ENCODE measurements at places on chromosomes 6 and 20. TPM values are rescaled to one million over a fixed set of nuclear protein-coding genes. Genes with fewer than 3 reads are reported as not detected.
A peak's percentile ranks its signal among the peaks of the same experiment; 100 is the strongest.

PI16 gene
- 3.8 TPM for total RNA-seq

NTSR1 gene
- 1.1 TPM for total RNA-seq

GRCh38 chr6:142235272-142235671, 66.5 kb upstream of the ADGRG6 start:
- H3K4me1 ChIP-seq = no peaks in the 10 kb centered on the region
- H3K27me3 ChIP-seq = no peaks in the 10 kb centered on the region
- no peak overlapping the region for H3K27ac ChIP-seq
- no peak overlapping the region for H3K4me3 ChIP-seq
- H3K36me3 ChIP-seq = no peaks in the 10 kb centered on the region
- DNase-seq = no peak

REM1 gene
- total RNA-seq = 7.1 TPM

DNA sequence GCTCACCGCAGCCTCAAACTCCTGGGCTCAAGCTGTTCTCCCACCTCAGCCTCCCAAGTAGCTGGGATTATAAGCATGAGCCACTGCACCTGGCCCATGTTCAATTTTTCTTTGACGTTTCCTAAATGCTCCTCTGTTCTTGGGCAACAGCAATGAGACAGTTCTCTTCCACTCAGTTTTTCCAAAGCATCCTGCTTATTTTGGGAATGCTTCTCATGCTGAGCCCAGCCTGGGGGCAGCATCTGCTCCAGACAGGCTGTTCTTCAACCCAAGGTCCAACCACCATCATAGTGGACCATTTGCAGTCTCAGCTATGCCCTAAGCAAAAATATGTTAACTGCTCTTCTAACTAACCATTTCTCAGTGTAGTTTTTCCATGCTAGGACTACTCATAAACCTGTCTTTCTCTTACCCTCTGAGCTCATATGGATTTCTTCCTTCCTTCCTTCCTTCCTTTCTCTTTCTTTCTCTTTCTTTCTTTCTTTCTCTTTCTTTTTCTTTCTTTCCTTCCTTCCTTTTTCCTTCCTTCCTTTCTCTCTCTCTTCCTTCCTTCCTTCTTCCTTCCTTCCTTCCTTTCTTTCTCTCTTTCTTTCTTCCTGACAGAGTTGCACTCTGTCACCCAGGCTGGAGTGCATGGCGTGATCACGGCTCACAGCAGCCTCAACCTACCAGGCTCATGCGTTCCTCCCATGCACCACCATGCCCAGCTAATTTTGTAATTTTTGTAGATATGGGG, 48.4 kb downstream of the GCNT2 start:
- no peak overlapping the region for H3K27ac ChIP-seq
- no peak overlapping the region for H3K4me3 ChIP-seq
- no peaks in the 10 kb centered on the region for H3K36me3 ChIP-seq
- no peaks in the 10 kb centered on the region for H3K27me3 ChIP-seq

DNA sequence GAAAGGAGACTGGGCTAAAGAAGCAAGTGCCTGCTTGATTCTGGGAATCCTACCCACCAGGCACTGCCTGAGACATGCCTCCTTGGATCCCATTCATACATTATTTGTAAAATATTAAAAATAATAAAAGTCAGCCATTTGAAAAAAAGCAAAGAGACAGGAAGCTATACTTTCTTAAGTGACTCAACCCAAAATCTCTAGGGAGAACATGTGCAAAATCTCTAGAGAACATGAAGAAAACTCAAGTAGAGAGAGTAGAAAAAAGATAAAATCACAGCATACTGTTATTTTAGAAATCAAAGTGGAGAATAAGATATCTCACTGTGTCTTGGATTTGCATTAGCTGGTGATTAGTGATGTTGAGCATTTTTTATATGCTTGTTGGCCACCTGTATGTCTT, 197.2 kb upstream of the GGTLC1 start:
- H3K36me3 ChIP-seq = no peaks in the 10 kb centered on the region
- H3K27ac ChIP-seq = no peak overlapping the region
- DNase-seq = no peak
- no peak overlapping the region for H3K4me3 ChIP-seq
- no peaks in the 10 kb centered on the region for H3K4me1 ChIP-seq

DNA sequence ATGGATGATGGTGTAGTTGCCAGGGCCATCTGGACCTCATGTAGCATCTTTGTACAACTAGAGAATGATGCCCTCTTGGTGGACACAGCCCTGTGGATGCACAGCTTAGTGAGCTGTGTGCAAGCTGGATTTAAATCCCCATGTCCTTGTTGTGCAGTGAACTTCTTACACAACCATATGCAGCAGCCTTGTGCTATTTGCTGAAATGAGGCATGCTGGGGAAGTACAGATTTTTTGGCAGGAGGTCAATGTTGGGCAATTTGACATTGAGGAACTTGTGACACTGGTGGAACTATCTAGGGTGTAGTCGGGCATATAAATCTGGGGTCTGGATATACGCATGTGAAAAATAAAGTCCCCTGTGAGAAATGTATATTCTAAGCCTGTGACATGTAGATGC, 5.8 kb upstream of the CDC5L start:
- no peak overlapping the region for H3K27ac ChIP-seq
- no peak overlapping the region for H3K4me3 ChIP-seq
- H3K4me1 ChIP-seq = no peaks in the 10 kb centered on the region
- peak; percentile 39 for DNase-seq
- H3K27me3 ChIP-seq = no peaks in the 10 kb centered on the region

- no peak overlapping the region for H3K4me3 ChIP-seq
- H3K27me3 ChIP-seq = no peaks in the 10 kb centered on the region
- DNase-seq = no peak
- H3K36me3 ChIP-seq = no peaks in the 10 kb centered on the region
Measured at GRCh38 chr6:25219216-25219916, 59.8 kb upstream of the CARMIL1 start.

PLCB1 gene
- total RNA-seq = 43.8 TPM

TMC2 gene
- total RNA-seq = not detected

- H3K27ac ChIP-seq = no peak overlapping the region
- H3K4me1 ChIP-seq = peaks cover 2% of the 10 kb centered on the region
- H3K4me3 ChIP-seq = no peak overlapping the region
- no peak for DNase-seq
Measured at GRCh38 chr6:28871335-28872156, 52.2 kb downstream of the TRIM27 start.

DNA sequence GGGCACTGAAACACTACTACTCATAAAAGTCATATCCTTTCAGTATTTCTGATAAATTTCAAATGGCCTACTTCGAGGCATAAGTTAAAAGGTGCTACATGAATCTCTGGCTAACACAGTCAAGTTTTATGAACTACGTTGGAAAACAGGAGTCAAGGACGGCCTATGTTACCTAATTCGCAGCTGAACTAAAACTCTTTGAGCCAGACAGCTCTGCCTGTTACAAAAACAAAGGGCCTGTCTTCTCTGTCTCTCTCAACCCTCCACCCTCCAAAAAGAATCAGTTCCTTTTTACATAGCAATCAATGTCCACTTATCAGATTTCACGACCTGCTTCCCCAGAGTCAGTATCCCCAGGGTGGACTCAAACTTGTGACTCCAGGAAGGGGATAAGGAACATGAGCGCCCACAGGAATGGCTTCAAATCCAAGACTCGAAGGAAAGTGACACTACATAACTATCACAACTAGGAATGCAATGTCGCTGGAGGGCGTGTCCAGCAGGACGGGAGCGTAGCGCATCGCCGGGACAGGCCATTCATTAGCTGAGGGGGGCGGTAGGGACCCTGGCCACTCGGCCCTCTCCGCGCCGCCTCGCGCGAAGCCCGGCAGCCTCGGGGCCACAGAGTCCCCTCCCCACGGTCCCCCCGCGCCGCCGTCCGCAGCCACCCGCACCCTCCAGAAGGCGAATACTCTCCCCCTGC, 591 bp downstream of the IBTK start:
- H3K27me3 ChIP-seq = no peaks in the 10 kb centered on the region
- peak; percentile 81 for DNase-seq
- peak overlapping the region; percentile 86 for H3K4me3 ChIP-seq
- H3K4me1 ChIP-seq = peaks cover 4% of the 10 kb centered on the region

DNA sequence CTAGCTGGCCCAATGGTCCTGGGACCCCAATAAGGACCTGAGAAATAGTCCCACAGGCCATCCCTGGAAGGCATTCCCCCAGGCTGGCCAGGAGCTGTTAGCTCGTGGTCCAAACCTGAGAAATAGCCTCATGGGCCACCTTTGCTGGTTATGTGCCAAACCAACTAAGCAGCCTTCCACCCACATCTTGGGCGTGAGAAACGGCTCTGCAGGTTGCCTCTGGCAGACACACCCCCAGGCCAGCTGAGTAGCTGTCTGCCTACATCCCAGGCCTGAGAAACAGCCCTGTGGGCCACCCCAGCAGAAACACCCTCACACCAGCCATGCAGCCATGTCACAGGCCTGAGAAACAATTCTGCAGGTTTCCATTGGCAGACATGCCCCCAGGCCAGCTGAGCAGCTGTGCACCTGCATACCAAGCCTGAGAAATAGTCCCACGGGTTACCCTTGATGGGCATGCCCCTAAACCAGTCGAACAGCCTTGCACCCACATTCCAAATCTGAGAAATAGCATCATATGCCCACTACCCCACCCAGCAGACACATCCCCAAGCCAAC, 567.8 kb upstream of the ID4 start:
- no peaks in the 10 kb centered on the region for H3K36me3 ChIP-seq
- no peak overlapping the region for H3K27ac ChIP-seq
- no peak for DNase-seq
- H3K27me3 ChIP-seq = no peaks in the 10 kb centered on the region

- H3K27me3 ChIP-seq = no peaks in the 10 kb centered on the region
- peaks cover 13% of the 10 kb centered on the region for H3K36me3 ChIP-seq
- no peak for DNase-seq
- no peak overlapping the region for H3K4me3 ChIP-seq
- no peaks in the 10 kb centered on the region for H3K4me1 ChIP-seq
Measured at GRCh38 chr20:36924167-36925045, 27.1 kb downstream of the SAMHD1 start.

DNA sequence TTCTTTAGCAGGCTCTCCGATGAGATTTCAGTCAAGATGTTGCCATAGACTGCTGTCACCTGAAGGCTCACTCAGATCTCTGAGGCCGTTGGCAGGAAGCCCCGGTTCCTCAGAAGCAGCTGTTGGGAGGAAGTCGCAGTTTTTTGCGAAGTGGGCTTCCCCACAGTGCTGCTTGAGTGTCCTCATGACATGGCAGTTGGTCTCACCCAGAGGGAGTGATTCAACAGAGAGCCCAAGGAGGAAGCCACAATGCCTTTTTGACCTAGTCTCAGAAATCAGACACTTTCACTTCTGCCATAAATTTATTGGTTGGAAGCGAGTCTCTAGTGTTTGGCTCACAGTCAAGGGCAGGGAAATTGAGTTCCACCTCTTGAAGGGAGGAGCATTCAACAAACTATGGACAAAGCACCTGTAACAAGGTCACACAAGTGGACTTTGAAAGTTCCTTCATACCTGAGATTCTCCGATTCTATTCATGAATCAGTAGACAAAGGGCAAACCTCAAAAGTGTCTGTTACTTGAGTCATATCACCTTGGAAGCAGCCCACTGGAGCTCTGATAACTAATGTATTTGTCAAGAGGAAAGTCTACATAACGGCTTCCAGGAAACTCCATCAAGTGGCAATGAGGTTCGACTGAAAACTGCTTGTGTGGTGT, 208.3 kb downstream of the TASP1 start:
- H3K36me3 ChIP-seq = peaks cover 14% of the 10 kb centered on the region
- no peak for DNase-seq
- peaks cover 13% of the 10 kb centered on the region for H3K4me1 ChIP-seq
- no peaks in the 10 kb centered on the region for H3K27me3 ChIP-seq
- H3K27ac ChIP-seq = no peak overlapping the region

GRCh38 chr6:149755300-149756260, 6.0 kb downstream of the PCMT1 start:
- H3K36me3 ChIP-seq = no peaks in the 10 kb centered on the region
- DNase-seq = no peak
- H3K4me3 ChIP-seq = no peak overlapping the region

DNA sequence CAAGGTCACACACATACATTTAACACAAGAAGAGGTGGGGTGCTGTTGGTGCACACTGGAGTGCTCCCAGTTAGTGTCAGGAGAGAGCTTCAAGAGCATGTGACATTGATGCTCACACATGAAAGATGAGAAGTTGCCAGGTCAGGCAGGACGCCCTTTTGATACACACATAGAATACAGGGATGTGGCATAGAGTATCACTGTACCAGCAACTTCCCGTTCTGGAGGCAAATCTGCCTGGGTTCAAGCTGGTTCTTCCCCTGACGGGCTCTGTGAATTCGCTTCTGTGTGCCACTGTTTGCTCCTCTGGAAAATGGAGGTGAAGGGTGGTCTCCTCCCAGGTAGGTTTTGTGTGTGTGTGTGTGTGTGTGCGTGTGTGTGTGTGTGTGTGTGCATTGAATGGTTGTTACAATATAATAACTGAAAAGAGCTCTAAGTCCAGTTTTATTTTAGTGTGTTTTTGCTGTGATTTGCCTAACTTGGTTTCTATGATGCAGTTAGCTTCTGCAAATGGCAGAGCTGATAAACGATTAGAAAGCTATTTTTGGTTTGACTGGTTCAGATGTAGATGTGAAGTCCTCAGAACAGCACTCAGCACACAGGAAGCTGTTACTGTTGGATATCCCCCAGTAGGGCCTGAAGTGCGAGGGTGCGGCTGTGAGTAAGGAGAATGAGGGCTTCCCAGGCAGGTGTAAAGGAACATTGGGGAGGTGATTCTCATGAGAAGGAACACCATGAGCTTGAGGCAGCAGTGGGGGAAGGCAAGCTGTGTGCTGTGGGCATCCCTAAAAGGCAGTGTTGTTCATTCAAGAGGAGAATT, 53.4 kb downstream of the HIVEP1 start:
- H3K27ac ChIP-seq = no peak overlapping the region
- H3K36me3 ChIP-seq = no peaks in the 10 kb centered on the region
- H3K27me3 ChIP-seq = no peaks in the 10 kb centered on the region
- H3K4me3 ChIP-seq = no peak overlapping the region
- no peak for DNase-seq

DNA sequence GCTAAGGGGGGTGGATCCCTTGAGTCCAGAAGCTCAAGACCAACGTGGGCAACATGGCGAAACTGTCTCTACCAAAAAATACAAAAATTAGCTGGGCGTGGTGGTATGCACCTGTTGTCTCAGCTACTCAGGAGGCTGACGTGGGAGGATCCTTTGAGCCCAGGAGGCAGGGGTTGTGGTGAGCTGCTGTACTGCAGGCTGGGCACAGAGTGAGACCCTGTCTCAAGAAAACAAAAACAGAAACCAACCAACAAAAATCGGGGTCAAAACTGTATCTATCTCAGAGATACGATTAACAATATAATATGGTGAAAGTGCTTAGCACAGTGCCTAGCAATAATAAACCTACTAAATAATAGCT, 20.7 kb upstream of the BCAS1 start:
- DNase-seq = no peak
- H3K4me1 ChIP-seq = no peaks in the 10 kb centered on the region
- no peak overlapping the region for H3K27ac ChIP-seq

GRCh38 chr6:162856885-162857284, 129.1 kb downstream of the PACRG start:
- H3K36me3 ChIP-seq = no peaks in the 10 kb centered on the region
- H3K27ac ChIP-seq = peak overlapping the region; percentile 66
- DNase-seq = peak; percentile 93

HLA-DQA2 gene
- total RNA-seq = 1.8 TPM

TMEM200A gene
- 6.5 TPM for total RNA-seq

All from lung (tissue), 17 donors.